Activated CD8-positive, alpha-beta memory T cell treated with anti-CD3 and anti-CD28 coated beads for 1 hour (primary cell): ENCODE measurements at places on chromosomes 1 and 21.

- no peak for DNase-seq
Measured at GRCh38 chr1:9805006-9805508, 18.7 kb downstream of the CLSTN1 start.

DNA sequence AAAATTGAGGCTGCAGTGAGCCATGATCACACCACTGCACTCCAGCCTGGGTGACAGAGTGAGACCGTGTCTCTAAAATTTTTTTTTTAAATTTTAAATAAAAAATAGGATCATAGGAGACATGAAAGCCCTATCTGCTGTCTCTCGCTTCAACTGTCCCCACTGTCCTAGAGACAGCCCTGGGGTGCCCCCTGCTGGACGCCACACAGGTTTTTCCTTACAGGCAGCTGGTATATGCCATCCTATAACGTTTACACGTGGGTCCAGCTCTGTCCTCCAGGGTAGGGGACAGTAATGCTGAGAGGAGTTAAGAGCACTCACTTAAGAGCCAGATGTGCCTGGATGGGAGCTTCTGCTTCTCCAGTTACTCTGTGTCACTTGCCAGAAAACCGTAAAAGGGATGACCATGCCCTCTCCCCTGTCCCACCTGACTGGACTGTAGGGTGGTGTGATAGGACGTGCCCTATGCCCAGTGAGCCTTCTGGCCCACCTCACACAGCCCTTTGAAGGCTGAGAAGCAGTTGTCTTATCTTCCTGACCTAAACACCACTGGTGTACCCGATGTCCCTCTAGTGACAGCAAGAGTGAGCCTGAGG, 8.5 kb downstream of the FBXO2 start:
- DNase-seq = peak; percentile 56

DNA sequence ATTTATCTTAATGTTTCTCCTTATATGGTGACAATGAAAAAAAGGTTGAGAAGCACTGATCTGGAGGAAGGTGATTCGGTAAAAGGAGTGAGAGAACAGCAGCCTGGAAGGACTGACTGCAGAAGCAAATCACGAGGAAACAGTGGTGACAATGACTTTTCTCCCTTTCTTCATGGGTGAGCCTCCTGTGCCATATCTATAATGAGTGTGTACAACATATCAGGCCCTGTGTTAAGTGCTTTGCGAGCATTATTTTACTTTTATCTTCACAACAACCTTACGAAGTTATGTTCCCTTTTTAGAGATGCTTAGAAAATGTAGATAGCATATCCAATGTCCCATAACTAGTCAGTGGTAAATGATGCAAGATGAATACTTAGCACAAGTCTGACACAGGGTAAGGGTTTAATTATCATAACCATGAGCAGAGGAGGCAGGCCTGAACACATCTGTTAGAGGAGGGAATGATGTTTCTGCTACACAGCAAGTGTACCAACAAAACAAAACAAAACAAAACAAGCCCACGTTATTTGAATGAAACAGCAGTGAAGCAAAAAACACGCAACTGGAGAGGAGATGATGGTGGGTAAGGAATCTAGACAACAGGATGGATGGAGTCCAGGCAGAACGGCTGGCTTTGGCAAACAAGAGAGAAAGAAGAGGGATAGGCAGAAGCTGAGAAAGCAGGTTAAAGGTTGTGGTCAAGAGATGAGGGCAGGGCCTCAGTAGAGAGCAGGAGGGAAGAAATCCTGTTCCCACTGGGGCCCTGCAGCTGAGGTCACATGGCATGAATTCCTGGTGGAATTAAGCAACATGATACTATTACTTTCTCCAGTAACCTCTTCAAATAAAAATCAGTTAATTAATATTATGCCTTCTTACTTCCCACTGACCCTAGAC, 29.6 kb downstream of the GNG12 start:
- DNase-seq = no peak

DNA sequence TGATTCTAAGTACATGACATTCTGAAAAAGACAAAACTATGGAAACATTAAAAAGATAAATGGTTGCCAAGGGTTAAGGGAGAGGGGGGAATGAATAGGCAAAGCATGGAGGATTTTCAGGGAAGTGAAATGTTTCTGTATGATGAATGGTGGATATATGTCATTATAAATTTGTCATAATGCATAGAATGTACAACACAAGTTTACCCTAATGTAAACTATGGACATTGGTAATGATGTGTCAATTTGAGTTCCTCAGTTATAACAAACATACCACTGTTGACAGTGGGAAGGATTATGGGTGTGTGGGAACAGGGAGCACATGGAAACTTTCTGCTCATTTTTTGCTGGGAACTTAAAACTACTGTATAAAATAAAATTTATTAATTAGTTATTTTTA, 427.1 kb upstream of the ESRRG start:
- DNase-seq = no peak

GRCh38 chr1:117569856-117570255, 36.0 kb upstream of the TENT5C start:
- DNase-seq = no peak

DNA sequence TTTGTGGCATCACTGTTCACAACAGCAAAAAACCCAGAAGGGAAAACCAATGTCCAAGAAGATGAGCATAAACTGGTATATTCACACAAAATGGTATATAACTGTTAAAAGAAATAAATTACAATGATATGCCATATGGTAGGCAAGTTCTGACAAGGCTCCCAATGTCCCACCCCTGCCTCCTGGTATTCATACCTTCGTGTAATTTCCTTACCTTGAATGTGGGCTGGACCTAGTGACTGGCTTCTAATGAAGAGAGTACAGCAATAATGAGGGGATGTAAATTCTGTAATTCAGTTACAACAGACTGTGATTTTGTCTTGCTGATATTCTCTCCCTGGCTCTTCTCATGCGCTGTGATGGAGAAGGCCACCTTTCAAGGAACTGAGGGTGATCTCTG, 9.3 kb downstream of the ANKRD45 start:
- no peak for DNase-seq

- no peak for DNase-seq
Measured at GRCh38 chr1:210298936-210299335, 29.8 kb upstream of the HHAT start.

DNA sequence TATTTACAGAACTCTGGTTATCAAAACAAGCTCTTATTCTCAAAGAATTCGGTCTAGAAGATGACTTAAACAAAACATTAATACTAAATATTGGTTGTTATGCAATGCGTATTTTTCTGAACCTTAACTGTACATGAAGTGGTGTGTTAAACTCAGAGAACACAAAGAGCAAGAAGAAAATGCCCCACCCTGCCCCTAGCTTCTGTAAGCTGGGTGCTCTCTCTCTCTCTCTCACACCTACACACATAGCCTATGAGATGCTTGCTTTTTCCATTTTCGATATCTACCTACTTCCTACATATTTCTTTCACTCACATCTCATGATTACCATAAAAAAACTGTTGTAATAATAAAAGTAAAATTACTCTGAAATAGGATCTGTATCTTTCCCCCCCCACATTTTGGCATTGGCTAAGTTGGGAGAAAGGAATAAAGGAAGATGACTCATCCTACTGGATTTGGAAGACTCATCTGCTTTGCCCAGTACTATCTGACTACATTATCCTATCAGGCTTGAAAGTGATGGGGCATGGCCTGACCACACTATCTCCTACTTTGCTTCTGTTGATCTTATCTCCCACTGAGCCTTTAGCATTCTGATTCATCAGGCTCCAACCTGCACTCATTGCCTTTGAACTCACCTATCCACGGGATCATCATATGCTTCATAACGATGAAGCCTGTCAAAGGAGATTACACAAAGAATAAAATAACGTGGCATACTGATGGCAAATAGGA, 2.9 kb downstream of the CRYZ start:
- no peak for DNase-seq

- DNase-seq = no peak
Measured at GRCh38 chr1:206111271-206111927, 5.8 kb downstream of the AVPR1B start.

- no peak for DNase-seq
Measured at GRCh38 chr21:32022146-32022545, 149.3 kb downstream of the HUNK start.

DNA sequence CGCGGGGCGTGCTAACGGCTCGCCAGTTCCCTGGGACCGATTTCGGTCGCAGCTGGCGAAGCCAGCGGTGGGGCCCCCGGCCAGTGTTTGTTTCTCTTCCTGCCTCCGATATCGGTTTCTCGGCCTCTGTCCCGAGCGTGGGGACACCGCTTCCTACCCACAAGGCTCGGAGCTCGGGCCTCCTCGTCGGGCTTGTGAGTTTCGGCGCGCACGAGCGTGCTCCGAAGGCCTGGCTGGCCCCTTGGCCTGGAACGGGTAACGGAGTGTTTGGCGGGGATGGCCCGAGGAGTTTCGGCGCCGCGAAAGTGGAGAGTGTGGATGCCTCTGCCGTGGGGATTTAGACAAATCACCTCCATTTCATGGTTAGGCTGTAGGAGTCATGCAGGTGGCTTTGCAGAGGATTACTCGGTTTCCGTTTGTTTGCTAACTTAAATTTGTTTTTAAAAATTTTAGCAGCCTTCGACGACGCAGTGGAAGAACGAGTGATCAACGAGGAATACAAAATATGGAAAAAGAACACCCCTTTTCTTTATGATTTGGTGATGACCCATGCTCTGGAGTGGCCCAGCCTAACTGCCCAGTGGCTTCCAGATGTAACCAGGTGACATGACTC, 559 bp downstream of the RBBP4 start:
- DNase-seq = no peak

DNA sequence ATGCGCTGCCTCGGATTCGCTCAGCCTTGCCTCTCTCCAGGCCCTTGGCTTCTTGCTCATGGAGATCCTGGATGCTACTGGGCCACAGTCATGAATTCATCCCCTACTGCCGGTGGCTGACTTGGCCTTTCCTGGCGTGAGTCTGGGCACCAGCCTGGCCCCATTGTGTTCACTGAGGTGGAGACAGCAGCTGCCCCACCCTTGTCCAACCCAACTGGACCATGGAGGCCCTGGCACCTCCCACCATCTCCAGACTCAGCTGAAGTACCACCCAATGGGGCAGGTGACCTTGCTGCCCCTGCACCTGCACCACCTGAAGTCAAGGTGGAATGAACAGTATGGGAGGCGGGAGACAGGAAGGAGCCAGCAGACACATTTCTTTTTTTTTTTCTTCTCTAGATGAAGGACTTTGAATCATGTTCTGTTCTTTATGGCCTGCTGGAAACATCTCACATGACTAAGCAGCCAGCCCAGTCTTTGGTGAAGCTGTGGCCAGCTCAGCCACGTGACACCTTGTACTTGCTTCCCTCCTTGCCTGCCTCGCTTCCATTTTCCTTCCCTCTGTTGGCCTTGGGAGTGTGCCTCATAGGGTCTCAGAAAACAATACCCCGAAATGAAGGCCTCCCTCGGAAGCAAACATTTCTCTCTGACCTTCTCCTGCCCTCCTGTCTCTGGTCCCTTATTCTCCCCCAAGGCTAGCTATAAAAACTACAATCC, 3.8 kb upstream of the SLC30A2 start:
- DNase-seq = no peak

DNA sequence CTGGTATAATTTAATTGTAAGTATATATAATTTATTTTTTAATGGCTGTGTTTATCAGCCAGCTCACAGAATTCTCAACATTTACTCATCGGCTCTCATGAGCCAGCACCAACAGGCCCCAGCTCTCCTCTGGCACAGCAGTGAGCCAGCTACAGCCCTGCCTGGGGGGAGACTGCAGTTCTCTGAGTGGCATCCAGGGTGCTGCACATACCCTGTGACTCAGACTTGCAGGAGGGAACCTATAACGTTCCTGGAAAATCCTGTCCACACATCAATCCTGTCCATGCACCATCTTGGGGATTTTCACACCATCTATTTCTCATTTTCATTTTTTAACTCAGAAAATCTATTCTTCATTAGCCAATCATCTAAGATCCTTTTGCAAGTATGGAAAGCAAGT, 36.5 kb downstream of the FHAD1 start:
- DNase-seq = no peak

GRCh38 chr1:211378844-211379243, 52.2 kb downstream of the TRAF5 start:
- DNase-seq = no peak

- DNase-seq = no peak
Measured at GRCh38 chr1:154442006-154442740, 37.0 kb downstream of the IL6R start.

DNA sequence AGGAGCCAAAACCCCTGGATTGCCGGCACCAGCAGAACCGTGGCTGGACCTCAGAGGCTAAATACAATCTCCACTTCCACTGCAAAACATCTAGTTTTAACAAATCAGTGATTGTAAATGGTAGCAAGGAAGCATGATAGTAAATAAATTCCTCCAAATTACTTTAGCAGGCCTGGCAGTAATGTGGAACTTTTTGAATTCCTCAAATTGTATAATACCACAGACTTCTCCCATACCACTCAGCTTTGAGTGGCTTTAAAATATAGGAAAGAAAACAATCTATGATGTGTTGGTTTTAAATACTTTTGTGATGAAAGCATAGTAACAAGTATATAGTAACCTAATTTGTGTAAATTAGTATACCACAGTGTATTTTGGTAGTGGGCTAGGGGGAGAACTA, 34.1 kb downstream of the NIBAN1 start:
- DNase-seq = no peak

DNA sequence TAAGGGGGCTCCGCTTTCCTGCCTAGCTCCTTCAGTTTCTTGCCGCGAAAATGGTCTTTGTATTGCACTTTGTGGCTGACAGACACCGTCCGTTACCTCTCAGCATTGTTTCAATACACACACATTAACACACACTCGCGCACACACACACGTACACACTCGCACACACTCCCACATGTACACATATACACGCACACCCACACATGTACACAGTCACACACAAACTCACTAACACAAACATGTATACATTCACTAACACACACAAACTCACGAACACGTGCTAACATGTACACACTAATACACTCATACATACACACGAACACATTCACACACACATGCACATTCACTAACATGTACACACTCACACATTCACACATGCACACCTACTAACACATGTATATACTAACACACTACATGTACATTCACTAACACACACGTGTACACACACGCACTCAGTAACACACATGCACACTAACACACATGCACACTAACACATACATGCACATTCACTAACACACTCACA, 48.9 kb downstream of the PSMG1 start:
- no peak for DNase-seq

DNA sequence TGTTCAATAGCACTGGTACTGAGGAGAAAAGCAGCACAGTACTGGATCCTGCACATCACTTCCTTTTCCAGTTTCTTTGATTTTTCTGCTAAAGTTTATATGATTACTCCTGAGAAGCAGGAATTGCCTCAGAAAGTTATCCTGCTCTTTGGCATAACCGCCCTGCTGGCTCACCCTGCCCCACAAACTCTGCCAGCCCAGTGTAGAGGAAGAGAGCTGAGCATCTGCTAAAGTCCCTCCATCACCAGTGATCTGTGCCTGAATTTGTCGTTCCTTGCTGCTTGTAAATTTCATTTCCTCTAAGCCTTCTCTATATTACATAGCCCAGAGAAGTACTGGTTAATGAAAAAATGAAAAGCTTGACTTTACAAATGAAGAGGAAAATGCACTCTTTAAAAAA, 87.0 kb upstream of the C1orf21 start:
- DNase-seq = no peak

DNA sequence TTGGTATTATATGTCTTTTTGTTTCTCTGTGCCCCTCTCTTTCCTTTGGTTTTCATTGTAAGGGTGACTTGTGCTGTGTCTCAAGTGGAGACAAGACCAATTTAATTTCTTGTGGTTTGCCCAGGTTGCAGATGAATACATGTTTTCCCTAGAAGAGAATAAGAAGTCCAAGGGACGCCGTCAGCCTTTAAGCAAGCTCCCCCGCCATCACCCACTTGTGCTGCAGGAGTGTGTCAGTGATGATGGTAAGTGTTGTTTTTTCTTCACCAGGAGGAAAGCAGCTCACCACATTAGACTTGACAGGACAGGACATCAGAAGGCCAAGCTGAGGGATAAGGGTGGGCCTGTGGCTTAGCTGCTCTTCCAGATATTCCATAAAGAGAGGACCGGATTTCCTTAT, 23.8 kb upstream of the ST3GAL3 start:
- DNase-seq = no peak
